GDM1 (cell line): ENCODE measurements at places on chromosomes 2 and 18.

- no peak for DNase-seq
These were observed 36.4 kb downstream of the ICOS start for GRCh38 chr2:203973000-203973399.

- DNase-seq = no peak
These were observed 164.4 kb downstream of the UPP2 start for GRCh38 chr2:158266111-158266510.

GRCh38 chr18:55998801-55999385, 410.9 kb upstream of the TCF4 start:
- DNase-seq = no peak

DNA sequence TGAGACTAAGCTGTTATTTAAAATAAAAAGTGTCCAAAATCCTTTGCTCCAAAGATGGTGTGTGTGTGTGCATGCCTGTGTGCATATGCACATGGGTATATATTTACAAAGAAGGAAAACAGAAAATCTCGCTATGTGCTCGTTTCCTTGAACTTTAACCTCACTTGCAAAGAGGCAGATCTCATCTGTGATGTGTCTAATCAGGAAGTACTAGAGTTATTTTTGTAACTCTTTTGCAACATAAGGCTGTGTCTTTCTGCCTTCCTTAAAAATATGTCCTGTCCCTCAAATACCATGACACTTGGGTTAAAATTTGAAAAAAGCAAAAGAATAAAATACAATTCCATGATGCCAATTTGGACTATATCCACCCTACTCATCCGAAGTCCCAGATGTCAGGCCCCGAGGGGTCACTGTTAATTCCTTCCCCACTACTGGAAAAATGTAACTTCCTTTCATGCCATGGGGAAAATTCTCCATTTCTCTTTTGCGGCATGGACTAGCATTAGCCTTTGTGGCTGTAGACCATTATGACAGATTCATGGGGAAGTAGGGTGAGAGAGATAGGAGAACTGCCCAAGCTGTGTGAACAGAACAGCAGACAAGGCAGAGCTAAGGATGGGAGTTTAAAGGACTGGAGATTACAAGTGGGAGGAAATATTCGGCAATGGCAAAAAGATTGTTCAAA, 191.3 kb downstream of the MYO1B start:
- no peak for DNase-seq

DNA sequence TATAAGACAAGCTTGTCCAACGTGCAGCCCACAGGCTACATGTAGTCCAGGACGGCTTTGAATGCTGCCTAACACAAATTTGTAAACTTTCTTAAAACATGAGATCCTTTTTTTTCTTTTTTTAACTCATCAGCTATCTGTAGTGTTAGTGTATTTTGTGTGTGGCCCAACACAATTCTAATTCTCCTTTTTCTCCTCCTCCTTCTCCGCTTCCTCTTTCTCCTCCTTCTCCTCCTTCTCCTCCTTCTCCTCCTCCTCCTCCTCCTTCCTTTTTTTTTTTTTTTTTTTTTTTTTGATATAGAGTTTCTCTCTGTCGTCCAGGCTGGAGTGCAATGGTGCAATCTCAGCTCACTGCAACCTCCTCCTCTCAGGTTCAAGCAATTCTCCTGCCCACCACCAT, 39.3 kb upstream of the GTF2A1L start:
- DNase-seq = no peak

- no peak for DNase-seq
These were observed 43.4 kb upstream of the OTOF start for GRCh38 chr2:26521054-26521912.

GRCh38 chr2:204363513-204363912, 181.8 kb upstream of the PARD3B start:
- no peak for DNase-seq

DNA sequence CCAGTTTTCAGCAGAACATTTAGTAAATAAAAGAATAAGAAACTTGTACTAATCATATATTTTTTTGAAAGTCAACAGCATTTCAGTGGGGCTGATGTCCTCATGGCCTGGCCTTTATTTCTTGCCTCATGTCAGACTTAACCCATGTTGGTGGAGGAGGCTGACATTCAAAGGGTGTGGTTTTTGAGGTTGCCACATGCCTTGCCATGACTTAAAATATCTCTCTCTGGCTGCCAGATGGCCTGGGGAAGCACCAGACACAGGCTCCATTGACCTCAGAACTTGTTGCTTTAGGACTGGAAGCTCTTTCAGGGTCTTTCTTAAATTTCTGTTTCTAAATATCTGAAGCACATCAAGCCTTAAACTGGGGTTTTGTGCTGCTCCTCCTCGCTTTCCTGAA, 32.5 kb upstream of the CD28 start:
- no peak for DNase-seq

- no peak for DNase-seq
These were observed 465.9 kb upstream of the ID2 start for GRCh38 chr2:8215982-8216381.

DNA sequence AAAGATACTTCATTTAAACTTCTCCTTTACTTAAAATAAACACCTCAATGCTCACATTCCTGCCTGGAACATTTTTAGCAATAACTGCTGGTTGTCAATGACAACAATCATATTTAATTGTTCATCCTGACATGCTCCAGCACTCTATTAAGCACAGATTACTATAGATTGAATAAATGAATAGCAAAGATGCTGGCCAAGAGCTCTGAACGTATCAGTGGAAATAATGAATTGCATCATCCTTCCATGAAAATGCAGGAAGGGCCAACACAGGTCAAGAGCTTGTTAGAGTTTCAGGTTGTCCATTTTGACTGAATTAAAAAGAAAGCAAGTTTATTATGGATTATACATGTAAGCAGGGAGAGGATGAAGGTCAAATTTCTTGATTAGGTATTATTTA, 994.0 kb downstream of the TSN start:
- DNase-seq = no peak

DNA sequence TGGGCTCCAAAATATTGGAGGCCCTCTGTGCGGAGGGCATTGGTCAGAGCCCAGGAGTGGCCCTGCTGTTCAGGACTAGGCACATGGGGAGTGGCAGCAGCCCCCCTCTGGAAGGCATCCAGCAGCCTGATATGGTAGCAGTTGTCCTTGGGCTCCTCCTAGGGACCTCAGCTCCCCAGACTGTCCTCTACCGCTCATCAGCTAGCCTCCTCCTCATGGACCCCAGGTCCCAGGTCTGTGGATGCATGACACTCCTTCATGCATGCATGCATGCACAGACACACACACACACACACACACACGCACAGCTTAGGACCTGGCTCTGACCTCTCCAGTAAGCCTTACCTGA, 15.4 kb upstream of the ATP6V1B1 start:
- no peak for DNase-seq

DNA sequence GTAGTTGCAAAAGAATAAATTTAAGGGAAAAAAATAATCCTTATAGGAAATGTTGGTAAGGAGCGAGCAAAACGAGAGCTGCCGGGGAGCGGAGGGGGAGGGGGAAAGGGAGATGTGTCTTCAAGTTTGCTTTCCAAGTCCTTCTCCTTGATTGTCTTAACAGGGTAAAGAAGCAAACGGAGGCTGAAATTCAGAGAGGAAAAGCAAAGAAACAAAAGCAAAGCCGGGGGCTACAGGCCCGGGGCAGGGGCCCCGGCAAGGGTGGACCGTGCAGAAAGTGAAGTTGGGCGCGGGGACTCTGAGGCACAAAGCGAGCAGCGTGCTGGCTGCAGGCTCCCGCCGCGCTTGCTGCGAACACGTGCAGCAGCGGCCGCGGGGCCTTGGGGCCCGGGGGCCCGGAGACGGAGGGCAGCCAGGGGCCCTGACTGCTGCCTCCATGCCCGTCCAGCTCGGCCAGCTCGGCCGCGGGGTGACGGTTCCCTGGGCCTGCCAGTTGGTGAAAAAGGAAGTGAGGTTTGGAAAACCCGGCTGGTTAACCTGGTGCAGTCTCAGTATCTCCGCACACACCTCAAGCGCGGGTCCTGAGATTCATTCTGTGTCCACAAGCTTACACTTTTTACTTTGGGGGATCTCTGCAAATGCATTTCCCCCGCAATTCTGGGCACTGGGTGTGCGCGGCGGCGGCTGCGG, 4.1 kb downstream of the BCL11A start:
- DNase-seq = peak; percentile 12

DNA sequence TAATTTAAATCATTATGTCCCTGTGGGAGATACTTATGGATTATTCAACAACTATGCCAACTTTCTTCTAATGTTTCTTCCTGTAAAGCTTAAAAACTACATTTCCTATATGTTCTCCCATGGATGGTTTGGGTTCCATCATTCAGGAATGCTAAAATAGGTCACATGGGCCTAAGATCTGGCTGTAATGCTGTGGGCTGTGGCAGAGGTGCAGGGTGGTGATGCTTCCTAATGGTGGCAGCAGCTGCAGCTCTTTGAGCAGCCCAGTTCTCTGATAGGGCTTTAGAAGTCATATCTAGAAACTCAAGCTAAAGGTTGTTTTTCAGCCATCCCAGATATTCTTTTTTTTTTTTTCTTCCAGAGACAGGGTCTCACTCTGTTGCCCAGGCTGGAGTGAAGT, 266.1 kb downstream of the ZNF385B start:
- DNase-seq = no peak

GRCh38 chr2:157971702-157972101, 95.6 kb upstream of the ACVR1 start:
- no peak for DNase-seq

GRCh38 chr2:70310899-70311298, 9.0 kb upstream of the FAM136A start:
- no peak for DNase-seq

DNA sequence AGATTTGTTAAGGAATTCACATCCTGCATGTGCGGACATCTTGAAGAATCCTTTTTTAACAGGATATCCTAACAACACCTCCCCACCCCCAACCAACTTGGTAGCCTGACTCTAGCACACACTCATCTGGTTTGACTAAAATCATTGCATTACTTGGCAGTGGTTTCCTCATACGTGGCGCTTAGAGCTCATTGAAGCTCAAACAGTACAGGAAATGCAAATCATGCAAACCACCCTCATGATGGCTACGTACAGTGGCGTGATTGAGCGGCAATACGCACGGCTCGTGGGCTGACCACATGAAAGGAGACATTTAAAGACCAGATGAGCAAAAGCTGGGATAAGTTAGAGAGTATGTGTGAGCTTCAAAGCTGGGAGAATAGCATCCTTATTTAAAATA, 336.2 kb downstream of the ZEB2 start:
- no peak for DNase-seq

DNA sequence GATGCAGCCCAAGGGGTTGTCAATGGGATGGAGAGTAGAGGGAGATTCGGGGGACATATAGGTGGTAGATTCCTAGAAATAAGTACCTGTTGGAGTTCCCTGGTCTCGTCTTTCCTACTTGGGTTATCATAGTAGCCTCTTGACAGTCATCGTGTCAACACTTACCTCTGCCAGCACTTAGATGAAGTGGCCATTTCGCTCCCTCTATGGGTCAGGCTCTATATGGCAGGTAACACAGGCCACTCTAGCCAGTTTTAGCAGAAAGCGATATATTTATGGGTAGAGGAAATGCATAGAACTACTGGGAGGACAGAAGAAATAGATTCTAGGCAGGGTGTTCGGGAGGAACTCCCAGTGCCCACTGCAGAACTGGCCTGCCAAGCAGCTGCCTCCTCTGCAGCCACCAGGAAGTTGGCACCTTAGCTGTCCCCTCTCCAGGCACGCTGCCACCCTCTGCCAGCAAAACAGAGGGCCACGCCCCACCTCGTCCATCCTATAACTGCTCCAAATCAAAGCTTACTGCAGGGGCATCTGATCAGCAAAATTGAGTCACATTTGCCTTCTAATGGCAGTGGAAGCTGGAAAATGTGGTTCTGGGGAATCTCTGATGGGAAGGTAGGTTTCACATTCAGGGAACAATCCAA, 181.3 kb downstream of the INSIG2 start:
- no peak for DNase-seq
